ENCODE measurements at places on chromosomes 13 and 19.
A peak's percentile ranks its signal among the peaks of the same experiment; 100 is the strongest.

- no peak for DNase-seq
Measured at GRCh38 chr13:55013051-55013450, 1984.4 kb downstream of the OLFM4 start.

DNA sequence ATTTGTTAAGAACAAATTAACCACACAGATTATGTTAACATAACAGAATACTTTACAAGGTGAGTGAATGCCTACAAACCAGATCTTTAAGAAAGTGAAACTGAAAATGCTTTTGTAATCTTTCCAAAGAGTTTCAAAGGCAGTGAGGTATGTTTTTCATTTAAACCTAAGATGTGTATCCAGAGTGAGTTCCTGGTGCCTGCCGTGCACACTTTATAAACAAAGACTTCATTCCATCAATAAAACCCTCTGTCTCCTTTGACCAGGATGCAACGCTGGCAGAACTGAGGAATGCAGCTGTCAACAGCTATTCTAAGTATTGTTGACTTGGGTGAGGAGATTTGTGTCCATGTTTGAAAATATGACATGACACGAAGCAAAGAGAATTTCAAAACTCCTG lies 344.6 kb downstream of the DNAJC15 start:
- DNase-seq = no peak

DNA sequence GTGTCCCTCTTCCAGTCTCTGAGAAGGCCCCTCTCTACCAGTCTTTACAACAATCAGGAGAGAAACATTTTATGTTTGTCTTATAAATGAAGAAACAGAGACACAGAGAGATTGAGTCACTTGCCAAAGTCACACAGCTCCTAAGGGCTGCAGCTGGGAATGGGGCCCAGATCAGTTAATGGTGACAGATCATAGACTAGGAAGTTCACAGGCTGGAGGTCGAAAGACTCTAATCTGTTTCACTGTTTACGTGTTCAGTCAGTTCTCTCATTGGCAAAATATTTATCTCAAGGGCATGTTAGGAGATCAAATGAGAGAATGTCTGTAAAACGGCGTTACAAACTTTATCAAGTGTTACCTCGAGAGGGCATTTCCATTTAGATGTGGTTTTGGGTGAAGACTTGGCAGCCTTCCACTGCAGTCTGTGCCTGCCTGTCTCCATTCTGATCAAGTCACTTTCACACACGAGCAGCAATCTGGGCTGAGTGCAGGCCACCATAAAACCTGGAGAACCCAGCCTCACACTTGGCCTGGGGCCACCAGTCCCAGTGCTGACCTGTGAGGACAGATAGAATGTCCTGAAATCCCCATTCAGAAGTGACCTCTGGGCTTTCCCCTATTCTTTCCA lies 65.1 kb downstream of the SIAH3 start:
- no peak for DNase-seq

GRCh38 chr13:23833733-23834611 lies 55.2 kb downstream of the MIPEP start:
- no peak for DNase-seq

- no peak for DNase-seq
Measured at GRCh38 chr19:14138576-14139265, 2.3 kb upstream of the ASF1B start.

DNA sequence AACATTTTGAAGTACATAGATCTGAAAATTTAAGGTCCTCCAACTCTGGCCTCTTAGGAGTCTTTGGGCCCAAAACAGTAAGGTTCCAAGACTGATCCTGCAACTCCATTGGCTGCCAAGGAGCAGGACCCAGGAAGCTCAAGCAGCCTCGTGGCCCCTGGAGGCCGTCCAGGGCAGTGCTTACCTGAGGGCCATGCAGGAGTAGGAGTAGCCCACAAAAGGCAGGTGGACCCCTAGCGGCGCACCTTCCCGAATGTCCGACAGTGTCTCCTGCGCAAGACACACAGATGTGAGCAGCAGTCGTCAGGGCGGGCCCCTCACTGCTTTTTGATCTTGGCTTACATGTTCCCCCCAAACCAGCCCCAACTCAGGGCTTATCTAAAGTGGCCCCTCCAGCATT lies 5.7 kb upstream of the SIX5 start:
- no peak for DNase-seq

DNA sequence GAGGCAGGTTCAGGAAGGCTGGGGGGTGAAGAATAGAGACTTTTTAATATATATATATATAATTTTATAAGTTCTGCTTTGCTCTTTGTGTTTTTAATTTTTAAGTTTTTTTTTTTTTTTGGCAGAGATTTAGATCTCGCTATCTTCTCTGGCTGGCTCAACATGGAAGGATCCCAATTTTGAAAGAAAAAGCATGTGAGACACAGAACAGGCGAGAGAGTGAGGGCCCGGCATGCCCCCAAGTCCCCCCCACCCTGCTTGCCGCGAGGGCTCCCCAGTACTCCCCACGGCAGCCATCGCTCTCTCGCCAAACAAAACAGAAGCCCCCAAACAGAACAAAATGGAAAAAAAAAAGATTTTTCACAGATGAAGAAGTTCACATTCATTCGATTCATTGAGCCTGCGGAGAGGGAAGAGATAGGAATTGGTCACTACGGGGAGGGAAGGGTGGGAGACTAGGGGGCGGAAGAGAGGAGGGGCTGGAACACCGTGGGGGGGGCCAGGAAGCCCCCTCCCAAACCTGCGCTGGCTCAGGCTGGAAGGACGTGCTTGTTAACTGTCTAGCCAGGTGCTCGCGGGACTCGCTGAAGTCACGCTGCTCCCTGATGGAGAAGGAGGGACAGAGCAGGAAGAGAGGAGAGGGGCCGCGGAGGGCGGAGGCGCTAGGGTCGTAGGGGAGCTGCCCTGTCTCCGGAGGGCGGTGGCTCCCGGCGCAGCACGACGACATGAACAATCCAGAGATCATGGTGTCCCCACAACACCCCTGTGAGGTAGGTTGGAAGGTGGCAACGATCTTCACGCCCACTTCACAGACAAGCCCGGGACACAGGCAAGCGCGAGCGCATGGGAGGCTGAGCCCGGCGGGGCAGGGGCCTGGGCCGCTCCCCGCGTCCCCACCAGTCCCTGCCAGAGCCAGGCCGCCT lies 10.6 kb downstream of the KHSRP start:
- DNase-seq = no peak

- no peak for DNase-seq
Measured at GRCh38 chr13:43567608-43568007, 219.2 kb downstream of the ENOX1 start.

DNA sequence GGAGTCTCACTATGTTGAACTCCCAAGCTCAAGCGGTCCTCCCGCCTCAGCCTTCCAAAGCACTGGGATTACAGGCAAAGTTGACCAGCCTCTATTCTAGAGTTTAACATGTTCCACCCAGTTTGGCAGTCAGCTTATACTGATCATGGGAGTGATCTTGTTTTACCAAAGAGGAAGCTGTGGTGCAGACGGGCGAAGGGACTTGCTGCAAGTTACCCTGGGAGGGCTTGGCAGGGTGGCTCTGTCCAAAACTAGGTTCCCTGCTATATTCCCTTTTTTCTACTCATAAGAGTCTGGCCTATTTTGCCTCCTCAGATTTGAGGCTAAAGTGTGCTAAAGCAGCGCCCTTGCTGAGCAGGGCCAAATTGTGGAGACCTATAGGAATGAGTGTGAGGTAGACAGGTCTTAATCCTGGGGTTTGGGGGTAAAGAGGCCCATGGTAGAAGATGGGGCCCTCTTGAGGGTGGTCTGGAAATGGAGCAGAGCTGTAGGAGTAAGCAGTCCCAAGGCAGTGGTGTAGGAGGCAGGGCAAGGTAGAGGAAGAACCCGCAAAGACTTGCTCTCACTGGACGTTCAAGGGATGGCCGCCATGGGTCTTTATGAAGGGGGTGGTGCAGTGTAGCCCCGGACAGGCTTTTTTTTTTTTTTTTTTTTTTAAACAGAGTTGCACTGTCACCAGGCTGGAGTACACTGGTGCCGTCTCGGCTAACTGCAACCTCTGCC lies 3.3 kb downstream of the RPS19 start:
- no peak for DNase-seq

GRCh38 chr13:99281811-99282263 lies 23.7 kb upstream of the GPR18 start:
- DNase-seq = no peak

DNA sequence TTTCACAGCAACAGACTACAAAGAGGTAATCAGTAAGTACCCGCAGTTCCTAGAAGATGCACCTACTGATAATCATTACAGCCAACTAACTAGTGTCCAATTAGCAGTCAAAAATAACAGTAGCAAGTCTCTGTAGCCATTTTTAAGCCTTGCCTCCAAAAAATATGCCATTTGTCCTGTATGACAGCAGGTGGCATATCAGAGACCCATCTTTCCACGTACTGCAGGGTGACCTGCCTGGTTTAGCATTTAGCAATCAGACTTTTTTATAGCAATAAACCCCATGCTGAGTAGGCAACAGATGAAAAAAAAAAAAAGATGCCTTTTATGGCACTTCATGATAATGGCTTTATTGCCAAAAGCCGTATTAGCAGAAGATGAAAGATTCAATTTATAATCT lies 155.3 kb upstream of the LSM14A start:
- DNase-seq = no peak

DNA sequence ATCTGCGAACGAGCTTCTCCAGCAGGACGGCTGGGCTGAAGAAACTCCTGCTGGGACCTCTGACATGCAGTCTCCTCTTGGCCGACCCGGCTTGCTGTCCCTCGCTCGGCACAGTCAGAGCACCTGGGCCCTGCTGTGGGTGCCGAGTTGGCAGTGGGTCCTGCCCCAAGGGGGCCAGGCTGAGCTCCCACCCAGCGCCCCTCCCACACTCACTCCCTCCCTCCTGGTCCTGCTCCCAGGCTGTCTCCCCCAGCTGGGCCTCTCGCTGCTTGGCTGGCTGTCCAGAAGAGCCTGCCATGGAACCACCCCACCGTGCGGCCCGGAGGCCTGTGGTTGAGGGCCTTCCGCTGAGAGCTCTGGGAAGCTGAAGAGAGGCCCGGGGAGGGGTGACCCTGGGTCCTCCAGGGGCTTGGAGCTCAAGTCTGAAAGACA lies 6.0 kb downstream of the AKT2 start:
- DNase-seq = no peak

DNA sequence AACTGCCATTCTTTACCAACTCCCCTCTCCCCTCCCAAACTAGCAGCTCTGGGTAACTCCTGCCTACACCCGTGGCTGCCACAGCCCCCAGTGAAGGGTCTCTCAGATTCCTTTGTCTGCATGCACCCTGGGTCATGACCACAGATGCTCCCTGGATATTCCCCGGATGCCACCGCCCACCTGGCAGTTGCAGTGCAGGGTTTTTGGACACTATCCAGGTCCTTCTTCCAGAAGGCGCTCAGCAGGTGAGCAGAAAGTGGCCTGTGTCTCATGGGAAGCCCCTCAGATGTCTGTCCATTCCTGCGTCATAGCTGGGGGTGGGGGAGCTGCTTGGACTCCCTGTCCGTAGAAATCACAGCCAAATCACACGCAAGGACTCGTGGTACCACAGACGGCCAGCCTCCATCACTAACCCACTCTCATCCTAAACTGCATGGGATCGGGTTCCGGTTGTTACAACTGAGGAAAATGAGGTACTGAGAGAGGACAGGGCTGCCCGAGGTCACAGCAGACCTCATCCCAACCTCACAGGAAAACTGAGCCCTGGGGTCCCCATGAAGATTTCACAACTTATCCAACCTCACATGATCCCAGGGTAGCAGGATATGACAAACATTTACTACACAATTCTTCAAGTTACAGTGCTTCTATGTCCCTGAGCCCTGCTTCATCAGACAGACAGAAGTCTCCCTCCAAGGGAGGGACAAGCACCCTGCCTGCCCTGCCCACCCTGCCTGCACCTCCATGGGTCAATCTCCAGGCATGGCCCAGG lies 38.6 kb downstream of the ELL start:
- no peak for DNase-seq

- DNase-seq = no peak
Measured at GRCh38 chr19:13396250-13397080, 109.8 kb downstream of the CACNA1A start.

DNA sequence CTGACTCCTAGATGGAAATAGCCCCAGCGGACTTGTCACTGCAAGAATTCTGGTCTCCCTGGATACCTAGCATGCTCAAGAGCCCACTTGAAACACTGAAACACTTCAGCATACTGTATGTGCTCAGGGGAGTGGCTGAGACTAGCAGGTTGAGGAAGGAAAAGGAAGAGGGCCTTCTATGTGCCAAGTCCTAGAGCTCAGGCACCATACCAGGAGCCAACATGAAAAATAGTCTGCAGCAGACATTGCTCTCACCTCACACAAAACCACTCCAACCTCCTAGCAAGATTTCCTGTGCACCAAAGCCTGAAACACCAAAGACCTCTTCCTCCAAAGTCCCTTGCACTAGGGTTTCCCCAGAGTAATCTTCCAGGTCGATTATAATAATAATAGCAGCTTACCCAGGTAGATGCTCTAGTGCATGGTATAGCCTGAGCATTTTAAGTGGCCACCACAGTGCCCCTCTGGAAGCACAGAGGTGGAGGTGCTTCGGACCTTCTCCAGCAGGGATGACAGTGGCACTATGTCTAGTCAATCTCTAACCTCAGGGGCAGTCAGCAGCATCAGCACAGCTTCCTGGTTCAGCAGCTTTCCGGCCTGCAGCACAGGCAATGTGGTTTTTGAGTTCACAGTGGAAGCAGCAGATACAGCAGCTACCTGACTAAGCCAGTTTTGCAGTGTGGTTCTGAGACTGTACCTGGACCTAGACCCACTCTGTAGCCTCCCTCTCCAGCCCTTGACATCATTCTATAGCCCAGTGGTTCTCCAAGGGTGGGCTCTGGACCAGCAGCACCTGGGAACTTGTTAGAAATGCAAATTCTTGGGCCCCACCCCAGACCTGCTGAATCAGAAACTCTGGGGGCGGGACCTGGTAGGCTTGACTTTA lies 45.6 kb upstream of the UBE2L5 start:
- DNase-seq = peak; percentile 14

- no peak for DNase-seq
Measured at GRCh38 chr19:35596366-35596999, 10.5 kb downstream of the PMIS2 start.

DNA sequence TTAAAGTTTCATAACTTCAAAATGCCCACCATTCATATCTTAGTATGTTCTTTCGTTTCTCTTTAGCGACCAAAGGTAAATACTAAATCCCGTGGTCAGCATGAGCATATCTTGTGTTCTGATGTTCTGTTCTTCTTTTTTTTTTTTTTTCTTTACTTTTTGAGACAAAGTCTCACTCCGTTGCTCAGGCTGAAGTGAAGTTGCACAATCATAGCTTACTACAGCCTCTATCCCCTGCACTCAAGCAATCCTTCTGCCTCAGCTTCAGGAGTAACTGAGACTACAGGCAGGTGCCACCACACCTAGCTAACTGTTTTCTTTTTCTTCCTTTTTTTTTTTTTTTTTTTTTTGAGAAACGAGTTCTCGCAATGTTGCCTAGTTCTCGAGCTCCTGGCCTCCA lies 60.9 kb upstream of the ATP12A start:
- DNase-seq = no peak

GRCh38 chr19:11181488-11181887 lies 15.9 kb downstream of the KANK2 start:
- no peak for DNase-seq

DNA sequence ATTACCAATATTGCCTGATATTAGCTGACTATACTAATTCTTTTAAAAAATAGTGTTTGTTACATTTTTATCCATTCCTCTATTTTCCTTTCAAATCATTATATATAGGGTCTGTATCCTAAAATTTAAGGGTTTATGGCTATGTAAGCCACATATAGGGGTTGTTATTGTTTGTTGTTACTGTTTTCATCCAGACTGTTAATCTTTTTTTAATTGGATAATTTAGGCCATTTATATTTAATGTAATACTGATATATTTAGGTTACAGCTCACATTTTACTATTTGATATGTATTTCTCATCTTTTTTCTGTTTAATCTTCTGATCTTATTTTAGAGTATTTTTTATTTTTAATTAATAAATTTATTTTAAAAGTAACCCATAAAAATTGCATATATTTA lies 487.1 kb upstream of the SGCG start:
- DNase-seq = no peak

GRCh38 chr13:37429976-37430375 lies 168.6 kb downstream of the POSTN start:
- no peak for DNase-seq

Data from NCI-H1436 treated with DMSO at 0.1 percent for 48 hours (cell line).